ENCODE measurements at places on chromosomes 13 and 19. TPM values are rescaled to one million over a fixed set of nuclear protein-coding genes. Genes with fewer than 3 reads are reported as not detected.

DNA sequence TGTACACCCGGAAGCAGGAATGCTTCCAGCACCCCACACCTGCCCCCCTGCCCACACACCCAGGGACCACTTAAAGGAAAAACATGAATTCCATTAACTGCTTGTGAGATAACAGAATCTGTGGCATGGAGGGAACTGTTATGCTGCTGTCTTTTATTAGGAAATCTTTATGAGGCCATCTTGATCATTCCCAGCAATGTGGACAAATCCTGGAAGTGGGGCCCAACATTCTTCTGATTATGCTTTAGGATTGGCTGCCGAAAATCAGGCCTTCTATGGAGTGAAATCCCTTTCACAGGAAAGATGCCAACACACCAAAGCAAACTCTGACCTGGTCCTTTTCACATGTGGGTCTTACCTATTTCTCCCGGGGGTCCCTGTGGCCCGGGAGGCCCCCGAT lies 114.5 kb downstream of the COL4A1 start:
- DNase-seq, result no peak

The WDR88 gene
- not detected for total RNA-seq

- DNase-seq, result no peak
These were observed 202.4 kb downstream of the ITGBL1 start for GRCh38 chr13:101654883-101655282.

- DNase-seq, result no peak
These were observed 677.4 kb upstream of the SLITRK6 start for GRCh38 chr13:86476656-86477055.

GRCh38 chr13:51577690-51578089 lies 6.6 kb upstream of the WDFY2 start:
- DNase-seq, result no peak

The CRB3 gene
- 0.26 TPM for total RNA-seq

DNA sequence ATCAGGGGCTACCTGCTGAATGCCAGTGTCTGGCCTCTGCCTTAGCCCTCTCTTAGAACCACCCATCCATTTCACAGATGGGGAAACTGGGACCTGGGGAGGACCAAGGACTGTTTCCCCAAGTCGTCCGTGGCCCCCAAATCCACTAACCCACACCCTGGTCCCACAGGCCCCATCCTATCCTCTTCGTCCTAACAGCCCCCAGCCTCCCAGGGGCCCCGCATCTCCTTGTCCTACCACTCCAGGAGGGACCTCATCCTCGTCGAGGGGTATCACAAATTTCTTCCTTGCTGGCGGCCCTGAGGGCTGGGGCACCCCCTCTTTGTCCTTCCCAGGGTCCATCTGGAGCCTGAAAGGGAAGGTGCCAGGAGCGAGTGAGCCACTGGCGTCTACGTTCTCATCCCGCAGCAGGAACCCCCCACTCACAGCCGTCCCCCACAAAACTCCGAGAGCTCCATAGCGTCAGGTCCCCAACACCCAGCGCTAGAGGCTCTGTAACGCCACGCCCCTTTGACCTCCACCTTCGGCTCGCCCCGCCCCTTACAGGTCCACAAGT lies 606 bp downstream of the ERCC1 start:
- DNase-seq, result no peak

DNA sequence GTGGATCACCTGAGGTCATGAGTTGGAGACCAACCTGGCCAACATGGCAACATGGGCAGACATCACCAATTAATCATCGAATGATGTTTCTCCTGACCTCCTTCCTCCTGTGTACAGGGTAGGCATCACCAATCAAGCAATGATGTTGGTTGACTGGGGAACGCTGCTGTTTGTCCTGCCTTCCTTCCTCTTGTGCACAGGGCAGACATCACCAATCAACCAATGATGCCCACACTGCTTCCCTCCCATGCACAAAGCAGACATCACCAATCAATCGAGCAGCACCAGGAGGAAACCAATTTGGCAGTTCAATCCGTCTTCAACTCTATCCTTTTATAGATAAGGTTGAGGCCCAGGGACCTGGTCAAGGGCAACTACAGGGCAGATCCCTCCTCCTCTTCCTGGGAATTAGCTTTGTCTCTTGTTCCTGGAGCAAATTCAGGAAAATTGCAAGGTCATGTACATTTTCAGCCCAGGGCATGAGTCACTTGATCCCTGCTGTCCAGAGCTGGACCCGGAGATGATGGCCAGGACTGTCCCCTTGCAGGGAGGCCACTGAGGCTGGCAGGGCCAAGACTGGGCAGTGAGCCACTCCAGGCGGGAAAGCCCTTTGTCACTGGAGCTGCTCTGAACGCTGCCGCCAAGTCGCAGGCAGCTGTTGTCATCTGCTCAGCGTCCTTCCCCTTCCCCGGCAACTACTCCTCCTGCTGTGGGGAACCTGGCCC lies 5.3 kb upstream of the CSNK1G2 start:
- DNase-seq, result peak; percentile 73

- no peak for DNase-seq
These were observed 2747.8 kb downstream of the PCDH9 start for GRCh38 chr13:64482373-64482772.

The SIGLEC10 gene
- 2.3 TPM for total RNA-seq

The ZNF584 gene
- total RNA-seq, result 17.7 TPM

The C1QTNF9 gene
- not detected for total RNA-seq

GRCh38 chr13:29505511-29505910 lies 90.0 kb downstream of the SLC7A1 start:
- no peak for DNase-seq

The NKG7 gene
- 379 TPM for total RNA-seq

The GPR183 gene
- 36.8 TPM for total RNA-seq

DNA sequence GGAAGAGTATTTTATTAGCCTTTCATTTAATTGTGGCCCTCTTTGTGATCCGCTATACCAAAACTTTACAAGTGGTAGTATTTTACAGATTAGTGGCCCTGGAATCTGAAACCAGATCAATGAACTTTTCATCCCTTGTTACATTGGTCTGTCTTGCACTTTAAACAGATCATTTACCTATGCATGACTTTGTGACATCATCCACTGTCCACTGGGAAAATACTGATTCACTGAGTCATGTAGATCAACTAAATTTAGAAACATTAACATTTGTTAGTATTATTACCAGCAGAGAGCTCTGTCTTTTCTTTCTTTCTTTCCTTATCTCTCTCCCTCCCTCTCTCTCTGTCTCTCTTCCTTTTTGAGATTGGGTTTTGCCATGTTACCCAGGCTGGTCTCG lies 17.5 kb downstream of the PCDH8 start:
- DNase-seq, result no peak

DNA sequence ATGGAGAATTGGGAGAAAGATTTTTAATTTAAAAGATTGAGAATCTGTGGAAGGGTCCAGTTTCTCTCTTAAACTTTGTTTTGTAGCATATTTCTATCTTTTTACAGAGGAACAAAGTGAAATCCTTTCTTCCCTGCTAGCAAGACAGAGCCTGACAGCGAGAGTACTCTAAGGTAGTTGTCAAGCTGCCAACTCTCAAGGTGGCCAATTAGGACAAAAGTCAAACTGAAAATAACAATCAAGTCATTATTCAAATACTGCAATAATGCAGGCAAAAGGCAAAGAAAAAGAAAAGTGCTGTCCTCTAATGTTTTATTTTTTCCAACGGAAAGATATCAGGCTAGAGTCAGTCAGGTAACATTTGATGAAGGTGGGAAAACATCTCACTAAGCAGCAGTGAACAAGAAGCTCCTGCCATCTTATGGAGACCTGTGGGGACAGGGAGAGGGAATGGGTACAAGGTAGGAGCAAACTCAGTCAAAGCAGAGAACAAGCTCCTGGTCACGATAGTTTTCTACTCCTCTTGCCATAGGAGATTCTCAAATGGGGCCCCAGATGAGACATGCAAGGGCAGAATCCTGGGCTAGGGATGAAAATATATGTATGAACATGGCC lies 801.9 kb upstream of the SLITRK1 start:
- DNase-seq, result no peak

The SLC25A41 gene
- total RNA-seq, result 0.24 TPM

GRCh38 chr13:31951215-31951678 lies 80.3 kb upstream of the FRY start:
- DNase-seq, result peak; percentile 72

- no peak for DNase-seq
These were observed 13.6 kb downstream of the GRTP1 start for GRCh38 chr13:113350065-113350937.

DNA sequence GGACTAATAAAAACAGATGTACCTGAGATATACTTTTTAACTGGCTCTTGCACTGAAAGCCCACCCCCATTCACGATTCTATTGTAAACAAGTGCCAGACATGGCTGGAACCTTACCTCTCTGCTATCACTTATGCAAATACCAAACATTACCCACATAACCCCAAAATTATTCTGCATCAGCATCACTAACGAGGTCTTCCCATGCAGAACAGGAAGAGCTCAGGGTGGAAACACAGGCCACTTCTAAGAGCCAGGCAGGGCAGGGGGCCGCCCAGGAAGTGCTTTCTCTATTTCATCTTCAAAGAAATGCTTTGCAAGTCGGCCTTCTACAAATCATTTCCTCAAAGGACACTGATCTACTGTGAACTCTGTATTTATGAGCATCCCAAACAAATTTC lies 7.3 kb downstream of the IRS2 start:
- DNase-seq, result peak; percentile 86

The RASGRP4 gene
- total RNA-seq, result 2.1 TPM

- DNase-seq, result peak; percentile 64
These were observed 5.8 kb upstream of the REXO1 start for GRCh38 chr19:1854039-1854541.

The FZR1 gene
- total RNA-seq, result 38.7 TPM

DNA sequence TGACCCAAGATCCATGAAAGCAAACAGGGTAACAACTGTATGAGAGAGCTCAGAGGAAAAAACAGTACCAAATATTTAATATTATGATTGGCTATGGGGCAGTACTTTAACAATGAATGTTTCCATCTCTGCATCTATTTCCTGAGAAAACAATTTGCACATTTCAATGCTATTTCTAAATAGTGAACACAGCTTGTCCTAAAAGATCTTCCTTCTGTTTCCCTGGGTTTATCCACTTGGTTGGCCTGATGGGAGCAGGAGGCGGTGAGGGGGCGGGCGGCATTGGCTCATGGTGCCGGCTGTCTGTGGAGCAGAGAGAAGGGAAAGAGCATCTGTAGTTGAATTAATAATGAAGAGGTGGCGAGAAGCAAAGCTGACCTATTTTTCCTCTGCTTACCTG lies 291.4 kb downstream of the DCLK1 start:
- no peak for DNase-seq

DNA sequence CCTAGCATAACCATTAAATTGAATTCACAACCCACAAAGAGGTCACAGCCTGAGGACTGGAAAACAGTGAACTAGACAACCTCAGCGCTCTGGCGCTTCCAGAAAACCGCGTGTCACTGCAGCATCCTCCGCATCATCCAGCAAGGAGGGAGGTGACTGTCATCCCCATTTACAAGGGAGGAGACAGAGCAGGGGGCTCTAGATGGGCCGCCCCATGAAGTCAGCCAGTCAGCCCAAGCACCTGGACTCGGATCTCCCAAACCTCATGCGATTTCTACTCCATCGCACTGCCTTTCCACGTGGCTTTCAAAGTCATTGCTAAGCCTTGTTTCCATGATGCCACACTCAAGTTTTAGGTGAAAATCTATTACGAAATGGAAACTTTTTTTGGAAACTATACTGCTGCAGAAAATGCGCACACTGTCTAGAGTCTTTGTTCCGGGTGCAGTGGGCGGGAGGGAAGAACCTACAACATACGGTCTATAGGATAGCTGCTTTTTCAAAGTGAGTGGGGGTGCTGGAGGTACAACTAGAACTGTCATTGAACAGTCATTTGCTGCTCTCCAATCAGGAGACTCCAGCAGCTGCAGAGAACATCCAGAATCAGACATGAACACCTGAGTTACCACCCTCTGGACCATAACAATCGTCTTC lies 2.8 kb downstream of the AP3D1 start:
- no peak for DNase-seq

- no peak for DNase-seq
These were observed 794.3 kb downstream of the LIG4 start for GRCh38 chr13:107421028-107421427.

GRCh38 chr19:45574526-45574925 lies 10.1 kb downstream of the OPA3 start:
- DNase-seq, result no peak

The SHISA7 gene
- total RNA-seq, result not detected

The RPS19 gene
- total RNA-seq, result 2,931 TPM

The KCNN4 gene
- 165 TPM for total RNA-seq

- no peak for DNase-seq
These were observed 25.6 kb upstream of the CXCL17 start for GRCh38 chr19:42468273-42468796.

The MCEMP1 gene
- total RNA-seq, result not detected

The DACT3 gene
- total RNA-seq, result 3.2 TPM

- DNase-seq, result no peak
These were observed 253.9 kb upstream of the GPC6 start for GRCh38 chr13:92972751-92973150.

- peak; percentile 78 for DNase-seq
These were observed 1.3 kb downstream of the SLC25A42 start for GRCh38 chr19:19064811-19065745.

The DCLK1 gene
- total RNA-seq, result not detected

GRCh38 chr19:35673121-35673804 lies 6.9 kb downstream of the UPK1A start:
- DNase-seq, result peak; percentile 85

The ZNF547 gene
- total RNA-seq, result 1.6 TPM

DNA sequence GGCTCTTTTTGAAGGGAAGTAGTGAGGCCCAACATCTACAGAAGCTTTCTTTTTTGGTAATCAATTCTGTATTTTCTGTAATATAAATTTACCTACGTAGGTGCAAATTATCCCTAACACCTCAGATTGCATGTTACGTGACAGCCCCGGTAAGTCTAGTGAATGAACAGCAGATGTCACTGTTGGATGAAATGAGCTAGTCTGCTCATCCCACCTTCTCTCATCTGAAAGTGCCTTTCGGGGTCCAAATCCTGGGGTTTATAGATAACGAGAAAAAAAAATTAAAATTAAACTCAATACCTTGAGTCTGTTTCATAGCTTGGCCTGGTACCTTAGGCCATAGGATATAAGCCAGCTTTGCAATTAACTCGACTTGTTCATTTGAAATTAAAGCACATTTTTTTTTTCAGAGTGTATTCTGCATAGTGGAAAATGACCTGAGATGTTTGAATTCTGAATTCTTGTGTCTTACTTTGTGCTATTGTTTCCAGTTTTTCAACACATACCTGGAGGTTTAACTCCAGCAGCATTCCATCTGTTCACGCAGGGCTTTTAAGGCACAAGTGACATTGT lies 548.2 kb downstream of the GPC5 start:
- no peak for DNase-seq

- no peak for DNase-seq
These were observed 17.7 kb downstream of the LSM14A start for GRCh38 chr19:34189917-34190425.

GRCh38 chr13:32007494-32007893 lies 24.1 kb upstream of the FRY start:
- DNase-seq, result no peak
